ENCODE measurements at places on chromosomes 4 and X. TPM values are rescaled to one million over a fixed set of nuclear protein-coding genes. Genes with fewer than 3 reads are reported as not detected.

The TGIF2LX gene
- total RNA-seq: not detected

The DDIT4L gene
- 46.5 TPM for total RNA-seq

The MAGEB4 gene
- total RNA-seq: not detected

The NOX1 gene
- total RNA-seq: 0.78 TPM

The WNK3 gene
- total RNA-seq: 0.67 TPM

The IRS4 gene
- not detected for total RNA-seq

The HSFX2 gene
- not detected for total RNA-seq

The BANK1 gene
- 0.05 TPM for total RNA-seq

The FSTL5 gene
- total RNA-seq: not detected

The PABPC1L2A gene
- not detected for total RNA-seq

The PPEF2 gene
- not detected for total RNA-seq

The TFE3 gene
- 56.8 TPM for total RNA-seq

The SPATA18 gene
- 4.1 TPM for total RNA-seq

The TSPAN7 gene
- total RNA-seq: 77.5 TPM

The CNGA1 gene
- 0.43 TPM for total RNA-seq

The DNAAF6 gene
- not detected for total RNA-seq

The RHOXF1 gene
- not detected for total RNA-seq

The TRIM75 gene
- total RNA-seq: not detected

The CCDC110 gene
- total RNA-seq: not detected

The RBBP7 gene
- 130 TPM for total RNA-seq
